ENCODE measurements at places on chromosomes 16 and 17.

DNA sequence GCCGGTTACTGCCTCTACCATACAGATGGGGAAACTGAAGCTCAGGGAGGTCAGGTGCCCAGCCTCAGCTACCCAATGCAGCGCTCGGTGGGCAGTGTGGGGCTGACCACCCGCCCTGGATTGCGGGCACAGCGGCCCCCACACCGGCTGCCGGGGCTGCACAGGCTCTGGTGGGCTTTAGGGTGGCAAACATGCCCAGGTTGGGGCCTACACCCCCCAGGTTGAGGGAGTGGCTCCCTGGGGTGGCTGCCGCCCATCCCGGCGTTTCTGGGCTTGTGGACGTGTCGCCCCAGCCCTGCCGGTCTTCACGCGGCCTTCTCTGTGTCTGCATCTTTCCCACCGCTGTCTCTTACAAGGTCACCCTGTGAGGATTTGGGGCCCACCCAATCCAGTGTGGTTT, 40.9 kb upstream of the SSTR5 start:
- H3K4me3 ChIP-seq = no peak overlapping the region
- no peak for DNase-seq
- H3K4me1 ChIP-seq = no peaks in the 10 kb centered on the region
- no peaks in the 10 kb centered on the region for H3K27me3 ChIP-seq
- H3K27ac ChIP-seq = no peak overlapping the region

GRCh38 chr17:40290629-40291280, 3.1 kb downstream of the CDC6 start:
- H3K27me3 ChIP-seq = no peaks in the 10 kb centered on the region
- DNase-seq = peak; percentile 89
- no peak overlapping the region for H3K27ac ChIP-seq
- H3K4me1 ChIP-seq = no peaks in the 10 kb centered on the region
- peaks cover 8% of the 10 kb centered on the region for H3K36me3 ChIP-seq

- H3K4me1 ChIP-seq = no peaks in the 10 kb centered on the region
- H3K27me3 ChIP-seq = no peaks in the 10 kb centered on the region
- H3K36me3 ChIP-seq = no peaks in the 10 kb centered on the region
- H3K27ac ChIP-seq = no peak overlapping the region
These were observed 44.0 kb upstream of the NOG start for GRCh38 chr17:56549501-56549900.

DNA sequence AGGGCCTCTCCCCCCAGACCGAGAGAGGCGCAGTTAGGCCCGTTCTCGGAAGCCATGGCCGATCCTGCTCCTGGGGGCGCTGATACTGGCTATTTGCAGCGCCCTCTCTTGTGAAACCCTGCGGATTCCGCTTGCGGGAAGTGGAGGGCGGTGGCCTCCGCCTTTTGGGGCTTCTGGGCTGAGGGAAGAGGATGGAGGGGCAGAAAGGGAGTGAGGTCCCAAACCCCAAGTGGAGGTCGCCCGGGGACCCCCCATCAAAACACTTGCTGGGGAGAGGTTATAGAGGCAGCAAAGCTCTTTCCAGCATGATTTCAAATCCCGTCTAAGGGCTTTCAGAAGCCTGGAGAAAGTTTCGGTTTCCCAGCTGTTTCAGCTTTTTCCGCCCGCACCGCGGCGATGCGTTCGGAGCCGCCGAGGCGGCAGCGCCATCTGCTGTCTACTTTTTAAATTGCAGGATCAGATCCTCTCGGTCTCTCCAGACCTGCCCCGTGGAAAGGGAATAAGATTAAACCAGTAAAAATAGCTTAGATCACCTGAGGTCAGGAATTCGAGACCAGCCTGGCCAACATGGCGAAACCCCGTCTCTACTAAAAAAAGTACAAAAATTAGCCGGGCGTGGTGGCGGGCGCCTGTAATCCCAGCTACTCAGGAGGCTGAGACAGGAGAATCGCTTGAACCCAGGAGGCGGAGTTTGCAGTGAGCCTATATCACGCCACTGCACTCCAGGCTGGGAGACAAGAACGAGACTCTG, 15.8 kb downstream of the SNX20 start:
- no peaks in the 10 kb centered on the region for H3K27me3 ChIP-seq
- DNase-seq = peak; percentile 86
- H3K4me3 ChIP-seq = peak overlapping the region; percentile 84

DNA sequence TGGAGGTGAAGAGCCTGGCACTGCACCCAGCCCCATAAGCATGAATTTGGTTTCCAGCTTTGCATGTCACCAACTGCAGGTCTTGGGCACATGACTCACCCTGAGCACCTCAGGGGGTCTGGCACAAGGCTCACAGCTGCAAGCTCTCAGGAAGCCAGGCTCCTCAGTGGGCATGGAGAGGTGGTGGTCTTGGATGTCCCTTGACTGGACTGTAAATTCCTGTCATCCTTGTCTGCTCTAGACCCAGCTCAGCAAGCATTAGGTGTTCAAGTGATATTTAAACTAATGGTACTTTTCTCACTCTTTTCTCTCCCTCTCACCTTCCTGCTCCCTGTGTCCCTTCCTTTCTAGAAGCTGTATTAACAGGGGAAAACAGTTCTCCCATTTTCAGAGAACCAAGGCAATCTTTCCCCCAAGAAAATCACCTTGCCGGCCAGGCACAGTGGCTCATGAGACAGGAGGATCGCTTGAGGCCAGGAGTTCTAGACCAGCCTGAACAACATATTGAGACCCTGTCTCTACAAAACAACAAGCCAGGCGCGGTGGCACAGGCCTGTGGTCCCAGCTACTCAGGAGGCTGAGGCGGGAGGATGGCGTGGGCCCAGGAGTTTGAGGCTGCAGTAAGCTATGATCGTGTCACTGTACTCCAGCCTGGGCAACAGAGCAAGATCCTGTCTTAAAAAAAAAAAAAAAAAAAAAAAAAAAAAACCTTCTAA, 5.1 kb upstream of the KIFC3 start:
- peaks cover 49% of the 10 kb centered on the region for H3K4me1 ChIP-seq
- DNase-seq = peak; percentile 72
- H3K36me3 ChIP-seq = no peaks in the 10 kb centered on the region
- H3K4me3 ChIP-seq = no peak overlapping the region
- H3K27ac ChIP-seq = no peak overlapping the region
- no peaks in the 10 kb centered on the region for H3K27me3 ChIP-seq

DNA sequence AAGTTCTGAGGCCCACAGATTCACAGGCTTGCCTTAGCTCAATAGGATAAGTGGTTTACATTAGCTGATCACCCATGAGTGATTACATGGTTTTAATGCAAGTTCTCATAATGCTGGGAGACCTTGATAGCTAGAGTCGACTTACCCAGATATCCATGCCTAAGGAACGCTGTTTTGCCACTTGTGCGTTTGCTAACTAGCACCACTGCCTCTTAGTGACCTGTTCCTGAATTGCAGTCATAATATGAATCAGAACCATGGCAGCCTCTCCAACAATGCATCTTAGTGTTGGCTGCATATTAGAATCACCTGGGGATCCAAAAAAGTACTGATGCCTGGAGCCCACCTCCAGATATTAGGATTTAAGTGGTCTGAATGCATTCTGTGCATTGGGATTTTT, 251.1 kb upstream of the CDH5 start:
- H3K27ac ChIP-seq = no peak overlapping the region
- no peaks in the 10 kb centered on the region for H3K4me1 ChIP-seq
- H3K4me3 ChIP-seq = no peak overlapping the region
- no peaks in the 10 kb centered on the region for H3K36me3 ChIP-seq
- DNase-seq = no peak
- no peaks in the 10 kb centered on the region for H3K27me3 ChIP-seq

GRCh38 chr16:12211870-12212690, 235.5 kb downstream of the SNX29 start:
- no peaks in the 10 kb centered on the region for H3K36me3 ChIP-seq
- H3K27me3 ChIP-seq = no peaks in the 10 kb centered on the region
- DNase-seq = no peak
- no peak overlapping the region for H3K4me3 ChIP-seq
- no peak overlapping the region for H3K27ac ChIP-seq

- H3K36me3 ChIP-seq = no peaks in the 10 kb centered on the region
- no peak overlapping the region for H3K4me3 ChIP-seq
- peak; percentile 58 for DNase-seq
- H3K27ac ChIP-seq = no peak overlapping the region
- peaks cover 3% of the 10 kb centered on the region for H3K4me1 ChIP-seq
These were observed 183.0 kb downstream of the FOXL1 start for GRCh38 chr16:86761111-86762031.

DNA sequence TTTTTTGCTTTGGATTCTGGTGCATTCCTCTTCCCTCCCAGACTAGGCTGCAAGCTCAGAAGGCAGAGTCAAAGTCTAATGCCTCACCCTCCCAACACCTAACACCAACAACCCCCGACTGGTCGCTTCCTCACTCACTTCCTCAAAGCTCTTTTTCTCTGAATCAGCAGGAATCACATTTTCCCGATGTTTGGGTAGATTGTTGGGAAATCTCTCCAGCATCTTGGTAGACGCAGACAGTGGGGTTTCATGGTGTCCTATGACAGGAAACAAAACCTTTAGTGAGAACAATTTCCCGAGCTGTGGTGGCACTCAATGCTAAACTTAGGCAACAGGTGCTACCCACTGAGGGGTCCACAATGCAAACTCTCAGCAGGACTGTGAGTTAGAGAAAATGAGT, 39.9 kb upstream of the ICAM2 start:
- no peaks in the 10 kb centered on the region for H3K27me3 ChIP-seq
- no peak overlapping the region for H3K4me3 ChIP-seq
- peaks cover 3% of the 10 kb centered on the region for H3K36me3 ChIP-seq
- no peak overlapping the region for H3K27ac ChIP-seq
- H3K4me1 ChIP-seq = peaks cover 14% of the 10 kb centered on the region

- no peak for DNase-seq
- no peak overlapping the region for H3K4me3 ChIP-seq
- no peaks in the 10 kb centered on the region for H3K27me3 ChIP-seq
- H3K36me3 ChIP-seq = no peaks in the 10 kb centered on the region
These were observed 2.4 kb downstream of the APOBR start for GRCh38 chr16:28496844-28497243.

GRCh38 chr17:82399041-82399441, 19.1 kb upstream of the HEXD start:
- H3K36me3 ChIP-seq = peaks cover 24% of the 10 kb centered on the region
- H3K4me1 ChIP-seq = peaks cover 28% of the 10 kb centered on the region
- H3K4me3 ChIP-seq = no peak overlapping the region
- DNase-seq = no peak
- H3K27ac ChIP-seq = no peak overlapping the region

DNA sequence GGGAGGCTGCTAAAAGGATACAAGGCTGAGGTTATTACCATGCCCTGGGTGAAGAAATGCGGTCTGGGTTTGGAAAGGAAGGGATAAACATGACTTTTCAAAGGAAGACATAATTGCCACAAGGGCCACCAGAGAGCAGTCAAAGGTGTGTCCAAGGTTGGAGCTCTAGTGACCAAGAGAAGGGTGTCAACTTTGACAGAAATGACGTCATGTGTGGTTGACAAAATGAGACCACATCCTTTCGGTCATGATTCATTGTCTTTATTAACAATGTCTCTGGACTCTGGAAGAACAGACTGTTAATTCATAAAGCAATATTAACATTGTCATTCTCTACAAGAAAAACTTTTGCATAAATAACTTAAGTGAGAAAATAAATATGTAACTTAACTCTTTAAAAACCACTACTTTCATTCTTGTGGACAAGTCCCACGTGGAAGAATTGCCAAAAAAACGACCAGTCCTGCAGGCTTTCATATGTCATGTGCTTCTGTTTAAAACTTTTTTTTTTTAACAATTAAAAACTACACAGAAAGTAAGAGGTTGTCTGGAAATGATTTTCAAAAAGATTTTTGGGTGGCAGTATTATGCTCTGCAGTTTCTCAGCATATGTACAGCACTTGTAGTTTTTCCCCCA, 5.0 kb downstream of the SOST start:
- peaks cover 13% of the 10 kb centered on the region for H3K4me1 ChIP-seq
- peaks cover 45% of the 10 kb centered on the region for H3K27me3 ChIP-seq
- no peak overlapping the region for H3K27ac ChIP-seq

DNA sequence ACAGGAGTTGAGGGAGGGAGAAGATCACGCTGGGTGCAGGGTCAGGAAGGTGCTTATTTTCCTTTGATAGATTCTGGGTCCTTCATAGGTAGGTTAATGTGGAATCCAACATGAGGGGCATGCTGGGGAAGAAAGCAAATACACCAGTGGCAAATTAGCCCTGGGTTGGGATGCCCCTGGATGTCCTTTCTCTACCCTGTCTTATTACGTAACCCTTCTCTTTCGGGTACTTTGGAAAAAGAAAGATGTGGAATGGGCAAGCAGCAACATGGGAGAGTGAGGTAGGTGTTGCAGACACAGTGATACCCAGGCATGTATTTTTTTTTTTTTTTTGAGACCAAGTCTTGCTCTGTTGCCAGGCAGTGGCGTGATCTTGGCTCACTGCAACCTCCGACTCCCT, 9.1 kb downstream of the SLC7A6 start:
- H3K27me3 ChIP-seq = no peaks in the 10 kb centered on the region
- no peak for DNase-seq
- H3K27ac ChIP-seq = no peak overlapping the region
- H3K4me1 ChIP-seq = peaks cover 31% of the 10 kb centered on the region

DNA sequence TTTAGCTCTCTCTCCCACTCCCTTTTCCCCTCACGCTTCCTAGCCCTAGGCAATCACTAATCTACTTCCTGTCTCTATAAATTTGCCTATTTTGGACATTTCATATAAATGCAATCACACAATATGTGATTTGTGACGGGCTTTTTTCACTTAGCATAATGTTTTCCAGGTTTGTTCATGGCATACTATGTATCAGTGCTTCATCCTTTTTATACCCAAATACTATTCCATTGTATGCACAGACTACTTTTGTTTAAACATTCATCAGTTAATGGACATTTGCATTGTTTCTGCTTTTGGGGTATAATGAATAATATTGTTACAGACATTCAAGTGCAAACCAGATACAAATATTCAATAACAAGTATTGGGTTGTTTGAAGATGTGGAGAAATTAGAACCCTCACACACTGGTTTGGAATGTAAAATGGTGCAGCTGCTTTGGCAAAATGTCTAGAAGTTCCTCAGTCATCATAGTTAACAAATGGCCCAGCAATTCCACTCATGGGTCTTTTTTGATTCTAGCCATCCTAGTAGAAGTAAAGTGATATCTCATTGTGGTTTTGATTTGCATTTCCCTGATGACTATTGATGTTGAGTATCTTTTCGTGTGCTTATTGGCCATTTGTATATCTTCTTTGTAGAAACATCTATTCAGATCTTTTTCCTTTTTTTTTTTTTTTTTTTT, 67.7 kb downstream of the TBX4 start:
- H3K4me1 ChIP-seq = no peaks in the 10 kb centered on the region
- H3K4me3 ChIP-seq = no peak overlapping the region
- H3K36me3 ChIP-seq = no peaks in the 10 kb centered on the region
- peaks cover 5% of the 10 kb centered on the region for H3K27me3 ChIP-seq

- H3K4me1 ChIP-seq = no peaks in the 10 kb centered on the region
- DNase-seq = no peak
- no peaks in the 10 kb centered on the region for H3K27me3 ChIP-seq
- H3K4me3 ChIP-seq = no peak overlapping the region
These were observed 75.8 kb upstream of the CNTNAP4 start for GRCh38 chr16:76201385-76201784.

GRCh38 chr16:3241761-3242160, 6.8 kb upstream of the ZNF200 start:
- no peak for DNase-seq
- no peaks in the 10 kb centered on the region for H3K27me3 ChIP-seq
- no peak overlapping the region for H3K27ac ChIP-seq
- H3K36me3 ChIP-seq = no peaks in the 10 kb centered on the region
- peaks cover under 1% of the 10 kb centered on the region for H3K4me1 ChIP-seq
- H3K4me3 ChIP-seq = no peak overlapping the region
